ENCODE measurements at places on chromosomes 11 and 22. TPM values are rescaled to one million over a fixed set of nuclear protein-coding genes. Genes with fewer than 3 reads are reported as not detected.

GRCh38 chr11:44848203-44848962 lies 102.3 kb downstream of the TP53I11 start:
- no peak for DNase-seq

DNA sequence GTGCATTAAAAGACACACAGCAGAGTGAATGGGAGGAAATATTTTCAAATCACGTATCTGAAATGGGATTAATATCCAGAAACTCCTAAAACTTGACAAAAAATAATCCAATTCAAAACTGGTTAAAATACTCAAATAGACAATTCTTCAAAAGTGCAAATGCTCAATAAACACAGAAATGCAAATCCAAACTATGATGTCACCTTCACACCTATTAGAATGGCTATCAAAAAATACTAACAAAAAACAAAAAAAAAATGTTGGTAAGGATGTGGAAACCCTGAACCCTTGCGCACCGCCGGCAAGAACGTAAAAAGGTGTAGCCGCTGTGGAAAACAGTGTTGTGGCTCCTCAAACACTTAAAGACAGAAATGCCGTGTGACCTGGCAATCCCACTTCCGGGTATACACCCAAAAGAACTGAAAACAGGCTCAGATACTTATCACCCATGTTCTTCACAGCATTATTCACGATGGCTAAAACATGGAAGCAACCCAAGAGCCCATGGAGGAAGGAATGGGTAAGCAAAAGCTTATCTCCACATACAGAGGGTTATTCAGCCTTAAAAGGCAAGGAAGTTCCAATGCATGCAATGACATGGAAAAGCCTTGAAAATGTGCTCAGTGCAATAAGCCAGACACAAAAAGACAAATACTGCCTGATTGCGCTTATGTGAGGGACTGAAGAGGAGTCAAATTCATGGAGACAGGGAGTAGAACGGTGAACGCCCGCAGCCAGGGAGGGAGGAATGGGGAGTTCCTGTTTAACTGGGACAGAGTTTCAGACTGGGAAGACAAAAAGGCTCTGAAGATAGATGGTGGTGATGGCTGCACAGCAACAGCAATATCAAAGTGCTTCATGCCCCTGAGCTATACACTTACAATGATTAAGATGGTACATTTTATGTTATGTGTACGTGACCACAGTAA lies 19.6 kb downstream of the BRD1 start:
- DNase-seq: no peak

DNA sequence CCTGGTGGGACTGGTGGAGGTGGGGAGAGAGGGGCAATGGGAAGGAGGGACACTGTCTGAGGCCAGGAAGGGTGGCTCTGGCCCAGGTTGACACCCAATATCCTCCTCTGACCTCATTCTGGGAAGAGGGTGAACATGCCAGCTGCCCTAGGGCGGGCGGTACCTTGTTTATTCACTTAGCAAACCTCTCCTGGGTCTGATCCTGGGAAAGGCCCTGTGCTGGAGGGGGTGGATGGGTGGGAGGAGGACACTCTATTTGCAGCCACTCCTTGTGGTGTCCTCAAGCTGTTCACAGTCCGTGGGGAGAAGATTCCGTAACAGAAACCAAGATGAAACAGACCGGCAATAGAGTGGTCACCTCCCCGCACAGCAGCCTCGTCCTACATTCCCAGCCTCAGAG lies 49.7 kb upstream of the EIF3D start:
- DNase-seq: no peak

The GGT1 gene
- 2.0 TPM for total RNA-seq

The PPM1F gene
- total RNA-seq: 19.2 TPM

The OR5A1 gene
- not detected for total RNA-seq

- DNase-seq: no peak
Measured at GRCh38 chr11:97454988-97455387, 1065.2 kb downstream of the JRKL start.
